ENCODE measurements at places on chromosomes 7 and 10.

DNA sequence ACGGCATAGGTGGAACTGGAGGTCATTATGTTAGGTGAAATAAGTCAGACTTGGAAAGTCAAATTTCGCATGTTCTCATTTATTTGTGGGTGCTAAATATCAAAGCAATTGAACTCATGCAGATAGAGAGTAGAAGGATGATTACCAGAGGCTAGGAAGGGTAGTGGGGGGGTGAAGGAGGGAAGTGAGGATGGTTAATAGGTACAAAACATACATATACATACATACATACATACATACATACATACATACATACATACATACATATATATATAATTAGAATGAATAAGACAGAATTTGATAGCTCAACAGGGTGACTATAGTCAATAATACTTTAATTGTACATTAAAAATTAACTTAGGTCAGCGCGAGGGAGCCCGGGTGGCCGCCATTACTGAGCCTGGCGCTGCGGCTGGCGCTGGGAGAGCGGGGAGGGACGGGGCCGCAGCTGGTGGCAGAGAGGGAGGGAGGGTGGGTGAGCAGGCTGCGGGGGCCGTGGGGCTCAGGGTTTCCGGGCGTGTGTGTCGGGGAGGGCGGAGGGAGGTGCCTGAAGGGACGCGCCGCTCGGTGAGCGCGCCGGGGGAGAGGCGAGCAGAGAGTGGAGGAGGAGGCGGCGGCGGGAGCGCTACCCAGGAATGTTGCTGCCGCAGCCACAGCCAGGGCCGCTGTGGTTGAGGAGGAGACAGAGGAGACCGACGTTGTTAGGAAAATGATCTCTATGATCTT, 85.8 kb upstream of the EGFR start:
- peak; percentile 83 for DNase-seq

DNA sequence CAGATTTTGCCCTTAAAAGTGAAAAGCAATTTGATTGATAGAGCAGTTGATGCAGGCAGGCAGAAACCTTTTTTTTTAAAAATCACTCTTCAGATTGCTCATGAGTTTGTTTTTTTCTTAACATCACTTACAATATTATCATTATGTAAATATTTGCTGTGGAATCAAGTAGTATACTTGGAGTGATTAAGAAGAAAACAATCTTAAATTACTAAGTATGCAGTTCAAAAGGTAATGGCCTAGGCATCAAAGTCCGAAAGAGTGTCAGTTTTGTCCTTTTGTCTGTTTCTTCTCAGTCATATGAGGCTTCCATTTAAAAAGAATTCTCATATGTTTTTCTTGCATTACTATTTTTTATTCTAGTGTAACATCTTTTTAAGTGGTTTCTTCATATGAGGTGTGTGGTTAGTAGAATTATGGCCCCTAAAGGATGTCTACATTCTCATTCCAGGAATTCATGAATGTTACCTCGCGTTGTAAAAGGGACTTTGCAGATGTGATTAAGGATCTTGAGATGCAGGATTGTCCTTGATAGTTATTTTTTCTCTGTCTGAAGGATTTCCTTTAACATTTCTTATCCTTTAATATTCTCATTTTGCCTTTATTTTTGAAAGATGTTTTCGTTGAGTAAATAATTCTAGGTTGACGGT, 44.0 kb downstream of the BICC1 start:
- no peak for DNase-seq

DNA sequence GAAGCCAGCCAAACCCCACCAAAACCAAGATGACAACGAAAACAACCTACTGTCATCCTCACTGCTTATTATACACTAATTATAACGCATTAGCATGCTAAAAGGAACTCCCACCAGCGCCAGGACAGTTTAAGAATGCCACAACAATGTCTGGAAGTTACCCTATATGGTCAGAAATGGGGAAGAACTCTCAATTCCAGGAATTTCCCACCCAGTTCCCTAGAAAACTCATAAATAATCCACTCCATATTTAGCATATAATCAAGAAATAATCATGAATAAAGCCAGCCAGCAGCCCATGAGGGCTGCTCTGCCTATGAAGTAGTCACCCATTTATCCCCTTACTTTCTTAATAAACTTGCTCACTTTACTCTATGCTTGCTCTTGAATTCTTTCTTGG, 20.8 kb downstream of the MICU1 start:
- no peak for DNase-seq

- DNase-seq: no peak
Measured at GRCh38 chr7:112064627-112065385, 141.4 kb downstream of the DOCK4 start.

DNA sequence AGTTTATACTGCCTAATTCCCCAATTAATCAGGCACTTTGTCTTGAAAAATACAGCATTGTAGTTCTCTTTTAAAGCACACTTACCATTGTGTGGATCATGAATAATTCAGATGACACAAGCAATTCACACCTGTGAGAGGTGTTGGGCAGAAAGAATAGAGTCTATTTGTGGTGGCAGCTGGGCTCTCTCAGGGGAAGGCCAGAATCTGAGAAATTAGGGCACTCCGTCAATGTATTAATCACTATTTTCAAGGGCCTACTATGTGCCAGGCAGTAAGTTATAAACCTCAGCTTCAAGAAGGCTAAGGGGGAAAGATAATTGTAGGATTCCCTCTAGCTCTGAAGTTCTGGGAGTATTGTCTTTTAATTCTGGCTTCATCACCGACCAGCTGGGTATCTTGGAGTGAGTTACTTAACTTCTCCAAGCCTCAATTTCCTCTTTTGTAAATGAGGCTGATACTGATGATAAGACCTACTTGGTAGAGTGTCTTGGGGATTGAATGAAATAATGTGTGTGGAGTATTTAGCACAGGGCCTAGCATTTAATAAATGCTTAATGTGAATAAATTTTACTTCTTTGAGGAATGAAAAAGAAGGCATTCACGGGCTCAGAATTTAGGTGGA, 2.5 kb downstream of the CHN2 start:
- DNase-seq: no peak

DNA sequence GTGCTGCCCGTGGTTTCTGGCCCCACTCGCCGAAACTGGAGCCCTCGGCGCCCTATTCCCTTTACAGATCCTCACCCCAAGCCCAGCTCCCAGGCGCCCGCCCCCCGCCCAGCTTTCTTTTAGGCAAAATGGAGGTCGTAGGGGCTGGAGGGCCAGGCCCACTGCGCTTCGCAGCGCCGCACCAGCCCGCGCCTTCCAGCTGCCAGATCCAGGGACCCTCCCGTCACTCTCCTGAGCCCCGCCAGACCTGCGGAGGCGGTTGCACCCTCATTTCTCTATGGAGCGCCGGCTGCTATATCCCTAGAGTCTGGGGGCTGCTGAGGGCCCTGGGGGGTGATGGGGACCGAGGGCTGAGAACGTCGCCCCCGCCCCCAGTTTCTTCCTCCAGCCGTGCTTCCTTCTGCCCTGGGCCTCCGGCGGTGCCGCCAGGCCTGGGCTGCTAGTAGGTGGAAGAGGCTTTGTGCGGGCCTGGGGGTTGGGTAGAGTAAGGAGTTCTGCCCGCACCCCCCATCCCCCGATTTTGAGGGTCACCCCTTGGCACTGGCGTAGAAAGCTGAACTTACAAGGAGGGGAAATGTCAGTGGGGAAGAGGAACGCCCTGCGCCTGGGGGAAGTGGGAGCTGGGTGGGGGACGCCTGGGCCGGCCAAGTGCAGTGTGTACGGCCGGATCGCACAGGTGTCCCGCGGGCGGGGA, 1.0 kb downstream of the GNB2 start:
- DNase-seq: peak; percentile 31

DNA sequence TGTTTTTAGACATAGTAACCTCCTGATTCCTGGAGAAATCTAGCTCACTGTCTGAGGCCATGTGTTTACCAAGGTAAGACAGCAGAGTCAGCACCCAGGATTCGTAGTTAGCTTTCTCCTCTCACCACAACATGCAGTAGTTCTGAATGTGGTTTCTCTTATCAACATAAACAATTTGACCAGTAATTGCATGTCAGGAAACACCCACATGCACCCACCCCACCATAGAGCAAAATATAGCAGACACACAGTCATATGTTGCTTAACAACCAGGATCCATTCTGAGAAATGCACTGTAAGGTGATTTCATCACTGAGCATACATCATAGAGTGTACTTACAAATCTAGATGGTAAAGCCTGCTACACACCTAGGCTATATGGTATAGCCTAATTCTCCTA, 1004.0 kb downstream of the ANKRD7 start:
- DNase-seq: no peak

DNA sequence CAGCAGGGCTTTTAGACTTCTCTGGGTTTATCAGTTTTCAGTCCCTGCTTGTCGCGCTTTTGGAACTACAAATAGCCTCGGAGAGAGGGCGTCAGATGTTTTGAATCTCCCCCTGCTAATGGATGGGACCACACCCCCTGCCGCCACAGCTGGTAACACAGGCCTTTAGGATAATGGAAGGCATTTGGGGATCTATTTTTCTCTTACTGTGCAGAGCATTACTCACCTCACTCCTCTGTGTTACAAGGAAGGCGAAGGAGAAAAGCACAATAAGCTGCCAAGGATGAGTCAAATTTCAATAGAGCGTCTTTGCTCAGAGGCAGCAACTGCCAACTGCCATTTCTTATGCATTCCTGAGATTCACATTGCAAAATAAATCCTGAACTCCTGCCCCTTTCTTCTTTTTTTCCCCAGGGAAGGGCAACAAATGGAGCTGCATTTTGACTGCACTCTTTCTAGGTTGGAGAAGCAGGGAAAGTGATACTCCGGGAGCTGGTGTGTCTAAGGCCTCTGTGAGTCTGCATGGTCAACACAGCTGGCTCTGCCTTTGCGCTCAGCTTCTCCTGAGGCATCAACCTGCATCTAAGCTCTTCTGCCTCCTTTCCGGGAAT, 31.5 kb upstream of the SMNDC1 start:
- DNase-seq: peak; percentile 97

- DNase-seq: no peak
Measured at GRCh38 chr7:33433357-33433756, 304.0 kb downstream of the BBS9 start.

DNA sequence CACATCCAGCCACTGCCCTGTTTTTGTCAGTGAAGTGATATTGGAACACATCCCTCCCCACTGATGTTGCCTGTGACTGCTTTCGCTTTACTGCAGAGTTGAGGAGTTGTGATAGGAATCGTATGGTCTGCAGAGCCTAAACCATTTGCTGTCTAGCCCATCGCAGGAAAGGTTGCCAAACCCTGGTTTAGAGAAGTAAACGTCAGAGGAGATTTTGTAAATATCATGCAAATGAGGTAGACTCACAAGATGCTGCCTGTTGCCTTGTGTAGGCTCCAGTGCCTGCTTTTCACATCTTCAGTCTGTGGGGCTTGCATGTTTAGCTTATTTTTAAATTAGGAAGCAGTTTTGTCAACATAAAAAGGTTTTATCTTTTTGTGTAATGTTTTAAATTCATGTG, 107.1 kb downstream of the TRRAP start:
- no peak for DNase-seq

DNA sequence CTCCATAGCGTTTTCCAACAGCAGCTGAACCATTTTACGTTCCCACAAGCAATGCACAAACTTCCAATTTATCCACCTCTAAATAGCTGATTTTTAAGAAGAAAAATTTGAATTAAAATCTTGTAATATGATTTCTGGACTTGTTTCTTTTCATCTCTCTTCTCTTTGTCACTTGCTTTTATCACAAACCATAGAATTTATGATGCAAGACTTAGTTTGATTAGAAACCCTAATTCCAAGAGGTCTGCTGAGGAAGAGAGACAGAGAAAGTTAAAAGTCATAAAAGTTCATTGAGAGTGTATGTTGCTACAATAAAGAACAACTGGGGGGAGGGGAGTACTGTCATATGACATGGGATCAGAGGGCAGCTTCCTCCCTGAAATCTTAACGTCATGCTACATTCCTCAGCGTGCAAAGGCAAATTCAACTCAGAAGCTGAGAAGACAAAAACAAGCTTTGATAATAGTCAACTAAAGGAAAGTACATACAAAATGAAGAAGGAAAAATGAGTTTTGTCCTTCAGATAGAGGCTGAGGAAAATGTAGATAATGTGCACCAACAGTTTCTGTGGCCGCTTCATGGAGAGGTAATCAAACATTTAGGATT, 18.4 kb upstream of the CUBN start:
- no peak for DNase-seq

DNA sequence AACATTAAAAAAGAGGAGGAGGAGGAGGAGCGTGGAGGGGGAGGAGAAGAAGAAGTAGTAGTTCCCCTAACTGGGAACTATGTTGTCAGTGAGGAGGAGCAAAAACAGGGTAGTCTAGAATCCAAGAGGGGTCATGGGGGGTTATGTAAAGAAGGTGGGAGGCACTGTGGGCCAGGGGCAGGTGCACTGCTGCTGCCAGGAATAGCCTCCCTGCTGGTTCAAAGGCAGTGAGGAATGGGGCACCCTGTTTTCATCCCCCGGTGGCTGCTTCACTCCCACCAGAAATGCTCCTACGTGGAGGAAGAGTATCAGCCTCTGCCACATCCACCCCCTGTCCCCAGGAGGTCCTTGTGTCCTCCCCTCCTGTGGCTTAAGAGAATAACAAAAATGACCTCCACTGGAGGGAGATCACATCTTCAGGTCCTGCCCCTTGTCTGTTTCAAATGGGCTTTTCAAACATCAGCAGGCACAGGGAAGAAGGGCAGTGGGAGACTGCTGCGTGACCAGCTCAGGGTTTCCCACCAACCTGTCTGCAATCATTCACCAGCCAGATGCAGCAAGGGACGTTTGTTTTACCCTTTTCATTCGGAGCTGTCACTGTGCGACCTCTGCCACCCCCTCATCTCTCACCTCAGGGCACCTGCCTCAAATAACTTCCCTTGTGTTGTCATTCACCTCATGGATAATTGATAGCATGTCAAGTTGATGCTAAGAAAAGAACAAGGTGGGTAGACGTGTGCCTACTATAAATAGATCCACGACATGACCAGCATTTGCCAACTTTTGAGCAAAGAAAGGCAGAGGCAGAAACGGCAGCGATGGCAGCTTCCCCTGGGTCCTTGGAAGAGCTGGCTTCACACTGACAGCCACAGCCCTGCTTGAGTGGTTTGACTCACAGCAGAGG, 92.6 kb downstream of the DGKI start:
- DNase-seq: no peak

GRCh38 chr10:5040781-5041470, 37.3 kb upstream of the AKR1C2 start:
- DNase-seq: peak; percentile 41

DNA sequence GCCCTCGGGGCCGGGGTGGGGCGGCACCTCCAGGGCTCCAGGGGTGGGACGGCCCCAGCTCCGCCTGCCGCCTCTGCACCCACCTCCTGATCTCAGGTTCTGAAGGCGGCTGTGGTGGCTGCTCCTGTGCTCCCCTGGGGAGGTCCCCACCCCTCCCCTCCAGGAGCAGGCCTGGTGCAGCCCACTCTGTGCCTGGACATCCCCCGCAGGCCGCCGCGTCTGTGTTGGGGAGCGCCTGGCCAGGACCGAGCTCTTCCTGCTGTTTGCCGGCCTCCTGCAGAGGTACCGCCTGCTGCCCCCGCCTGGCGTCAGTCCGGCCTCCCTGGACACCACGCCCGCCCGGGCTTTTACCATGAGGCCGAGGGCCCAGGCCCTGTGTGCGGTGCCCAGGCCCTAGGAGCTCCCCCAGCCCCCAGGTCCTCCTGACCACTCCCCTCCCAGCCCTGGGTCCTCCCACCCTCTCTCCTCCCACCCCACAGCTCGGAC, 5.5 kb downstream of the CYP2W1 start:
- DNase-seq: no peak
